Kidney epithelial cell (primary cell): ENCODE measurements at places on chromosomes 4 and X. TPM values are rescaled to one million over a fixed set of nuclear protein-coding genes. Genes with fewer than 3 reads are reported as not detected.
A peak's percentile ranks its signal among the peaks of the same experiment; 100 is the strongest.

GRCh38 chrX:153444333-153445011, 1.4 kb downstream of the TREX2 start:
- no peak for DNase-seq

Gene RNF150
- total RNA-seq = 3.2 and 5.4 TPM in 2 replicates

Gene NSUN7
- 8.9 and 9.9 TPM in 2 replicates for total RNA-seq

- peak; percentile 55 for DNase-seq
Observed at GRCh38 chrX:39201305-39201990, 400.2 kb downstream of the MID1IP1 start.

DNA sequence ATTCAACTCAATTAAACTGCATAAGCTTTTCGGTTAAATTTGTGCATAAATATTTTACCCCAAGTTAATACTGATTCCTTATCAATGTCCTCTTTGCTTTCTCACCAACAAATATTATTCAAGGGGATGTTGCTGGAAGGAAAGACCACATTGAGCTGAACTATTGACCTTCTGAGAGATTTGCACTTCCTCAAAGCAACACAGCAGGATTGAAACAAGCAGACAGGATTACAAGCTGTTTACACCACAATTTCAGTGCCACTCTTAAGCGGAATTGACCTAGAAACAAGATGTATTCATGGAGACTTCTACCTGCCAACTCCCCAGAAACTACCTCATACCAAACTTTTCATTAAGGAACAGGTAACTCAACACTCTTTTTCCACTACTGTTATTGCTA, 96.5 kb upstream of the DUSP21 start:
- no peak for DNase-seq

Gene FABP2
- total RNA-seq = not detected in 2 replicates

GRCh38 chr4:89788206-89789072, 48.5 kb downstream of the SNCA start:
- DNase-seq = no peak

- no peak for DNase-seq
Observed at GRCh38 chrX:22338740-22339139, 66.0 kb downstream of the CBLL2 start.

- DNase-seq = no peak
Observed at GRCh38 chrX:133813971-133814370, 171.4 kb downstream of the GPC3 start.

DNA sequence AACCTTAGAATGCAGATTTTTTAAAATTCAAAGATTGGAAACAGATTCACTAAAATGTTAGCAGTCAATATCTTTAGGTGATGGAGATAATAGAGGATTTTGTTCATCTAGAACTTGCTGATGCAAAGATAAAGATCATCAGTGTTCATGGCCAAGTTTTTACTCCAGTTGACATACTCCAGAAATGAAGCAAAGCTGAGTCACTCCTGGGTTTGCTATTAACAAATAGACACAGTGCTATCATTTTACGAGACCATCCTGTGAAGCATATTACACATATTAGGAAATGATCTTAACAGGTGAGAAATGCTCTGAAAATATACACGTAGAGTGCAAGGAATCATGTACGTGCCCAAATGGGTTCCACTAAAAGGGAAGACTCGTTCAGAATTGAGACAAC, 170.6 kb upstream of the FAM9B start:
- DNase-seq = no peak
